ENCODE measurements at places on chromosomes 5 and 9.
A peak's percentile ranks its signal among the peaks of the same experiment; 100 is the strongest.

- DNase-seq, result no peak
These were observed 48.3 kb upstream of the HRH2 start for GRCh38 chr5:175609526-175609925.

GRCh38 chr5:44952376-44952775 lies 143.6 kb downstream of the MRPS30 start:
- DNase-seq, result peak; percentile 10

- DNase-seq, result no peak
These were observed 30.8 kb upstream of the KCNN2 start for GRCh38 chr5:114330916-114331531.

DNA sequence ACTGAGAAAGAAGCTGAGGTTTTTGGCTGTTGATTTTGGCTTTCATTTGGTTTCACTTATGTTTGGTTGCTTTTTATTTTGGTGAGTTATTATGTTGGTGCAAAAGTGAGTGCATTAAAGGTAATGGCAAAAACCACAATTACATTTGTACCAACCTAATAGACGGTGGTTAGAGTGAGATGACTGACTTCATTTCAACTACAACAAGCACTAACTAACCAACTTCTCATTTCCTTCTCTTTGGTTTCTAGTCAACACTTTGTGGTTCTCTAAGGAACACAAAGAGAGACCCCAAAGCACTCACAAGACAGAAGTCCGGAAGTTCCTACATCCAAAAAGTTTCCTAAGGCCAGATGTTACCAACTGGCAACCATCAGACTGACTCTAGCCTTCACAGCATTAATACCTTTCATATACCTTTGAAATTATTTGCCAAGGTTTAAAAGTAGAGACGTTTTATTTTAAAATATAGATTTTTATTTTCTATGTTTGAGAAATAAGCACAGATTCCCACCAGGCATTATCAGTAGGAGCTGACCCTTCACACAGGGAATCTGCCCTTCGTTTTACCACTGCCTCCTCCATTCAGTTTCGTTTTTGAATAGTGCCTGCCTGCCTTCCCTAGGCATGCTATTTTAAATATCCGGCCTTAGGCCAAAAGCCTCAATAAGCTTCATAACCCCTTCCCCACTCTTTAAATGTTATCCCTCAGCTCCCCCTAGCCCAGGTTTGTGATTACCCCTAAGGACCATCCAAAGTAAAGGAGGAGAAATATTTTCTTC lies 301.1 kb upstream of the PTGER4 start:
- no peak for DNase-seq

GRCh38 chr5:59322058-59322457 lies 571.5 kb downstream of the PDE4D start:
- DNase-seq, result peak; percentile 34

GRCh38 chr5:96207420-96207819 lies 225.6 kb downstream of the PCSK1 start:
- DNase-seq, result no peak

- DNase-seq, result peak; percentile 32
These were observed 45.7 kb downstream of the MUSK start for GRCh38 chr9:110714314-110714713.

DNA sequence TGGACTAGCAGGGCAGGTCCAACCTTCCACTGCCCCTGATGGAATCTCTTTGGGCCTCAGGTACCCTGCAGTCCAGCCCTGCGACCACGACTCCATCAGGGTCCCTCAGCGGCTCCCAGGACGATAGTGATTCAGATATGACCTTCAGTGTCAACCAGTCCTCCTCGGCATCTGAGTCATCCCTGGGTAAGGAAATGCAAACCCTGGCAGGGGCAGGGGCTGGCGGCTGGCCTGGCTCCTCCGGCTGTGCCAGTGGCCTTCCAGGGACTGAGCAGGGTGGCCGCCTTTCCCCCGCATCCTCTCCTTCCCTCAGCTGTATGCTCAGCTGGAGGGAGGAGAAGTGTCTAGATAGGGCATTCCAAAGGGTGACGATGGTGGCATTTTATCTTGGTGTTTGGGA lies 45.0 kb downstream of the NEURL1B start:
- no peak for DNase-seq

DNA sequence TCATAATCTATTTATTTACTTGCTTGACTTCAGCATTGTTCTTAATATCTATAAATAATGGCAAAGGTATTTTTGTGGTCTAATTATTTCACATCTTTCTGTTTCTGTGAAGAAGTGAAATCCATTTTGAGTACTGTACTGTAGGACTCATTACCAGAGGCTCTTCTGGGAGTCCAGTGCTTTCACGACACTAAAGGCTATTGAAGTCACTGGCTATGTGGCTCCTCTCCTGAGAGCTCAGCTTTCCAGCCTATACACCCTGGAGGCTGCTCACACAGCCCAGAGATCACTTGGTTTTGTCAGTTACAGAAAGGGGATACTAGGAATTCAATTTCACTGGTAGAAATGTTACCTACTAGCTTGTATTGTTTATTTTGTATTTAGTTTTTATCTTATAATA lies 547.3 kb downstream of the TAF11L14 start:
- no peak for DNase-seq

- no peak for DNase-seq
These were observed 45.7 kb upstream of the ALDOB start for GRCh38 chr9:101481261-101481660.

- DNase-seq, result no peak
These were observed 36.4 kb downstream of the MTMR12 start for GRCh38 chr5:32276173-32276853.

- peak; percentile 17 for DNase-seq
These were observed 278.7 kb upstream of the TYRP1 start for GRCh38 chr9:12414514-12414913.

- DNase-seq, result no peak
These were observed 235.6 kb downstream of the DNAH5 start for GRCh38 chr5:13708906-13709305.

- peak; percentile 20 for DNase-seq
These were observed 1.2 kb downstream of the LHX6 start for GRCh38 chr9:122227575-122227900.

GRCh38 chr5:1012313-1012841 lies 3.8 kb downstream of the NKD2 start:
- DNase-seq, result no peak
